ENCODE measurements at places on chromosomes 2 and 18.

GRCh38 chr18:23223641-23224040, 88.4 kb downstream of the CABLES1 start:
- DNase-seq: no peak

DNA sequence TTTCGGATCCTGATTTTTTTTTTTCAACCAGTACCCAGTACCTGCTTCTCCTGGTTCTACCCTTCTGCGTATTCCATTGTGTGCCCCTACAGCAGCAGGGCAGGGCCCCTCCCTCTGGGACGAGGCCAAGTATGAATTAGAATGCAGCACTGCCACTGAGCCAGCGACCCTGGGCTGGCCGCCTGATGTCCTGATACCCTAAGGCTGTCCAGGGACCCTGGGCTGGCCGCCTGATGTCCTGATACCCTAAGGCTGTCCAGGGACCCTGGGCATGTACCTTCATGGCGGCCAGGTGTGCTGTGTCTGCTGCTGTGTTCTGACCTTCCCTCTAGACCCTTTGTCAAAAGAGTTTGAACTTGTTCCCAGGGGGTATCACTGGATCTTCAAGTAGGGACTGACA, 42.9 kb downstream of the CABLES1 start:
- DNase-seq: no peak

DNA sequence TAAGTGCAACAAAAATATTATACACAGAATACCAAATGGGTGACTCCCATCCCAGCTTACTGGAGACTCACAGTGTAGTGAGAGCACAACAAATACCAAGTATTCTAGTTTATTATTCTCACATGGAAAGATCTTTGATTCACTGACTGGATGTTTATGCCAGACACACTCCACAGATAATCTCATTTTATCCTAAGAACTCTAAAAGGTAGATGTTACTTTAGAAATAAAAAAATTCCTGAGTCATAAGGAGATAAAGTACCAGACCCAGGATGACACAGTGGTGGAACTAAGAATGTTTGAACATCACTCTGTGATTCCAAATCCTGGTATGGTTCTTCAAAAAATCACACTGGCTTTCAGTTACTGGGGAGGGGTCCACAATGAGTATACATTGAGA, 136.2 kb downstream of the CDH2 start:
- DNase-seq: no peak

DNA sequence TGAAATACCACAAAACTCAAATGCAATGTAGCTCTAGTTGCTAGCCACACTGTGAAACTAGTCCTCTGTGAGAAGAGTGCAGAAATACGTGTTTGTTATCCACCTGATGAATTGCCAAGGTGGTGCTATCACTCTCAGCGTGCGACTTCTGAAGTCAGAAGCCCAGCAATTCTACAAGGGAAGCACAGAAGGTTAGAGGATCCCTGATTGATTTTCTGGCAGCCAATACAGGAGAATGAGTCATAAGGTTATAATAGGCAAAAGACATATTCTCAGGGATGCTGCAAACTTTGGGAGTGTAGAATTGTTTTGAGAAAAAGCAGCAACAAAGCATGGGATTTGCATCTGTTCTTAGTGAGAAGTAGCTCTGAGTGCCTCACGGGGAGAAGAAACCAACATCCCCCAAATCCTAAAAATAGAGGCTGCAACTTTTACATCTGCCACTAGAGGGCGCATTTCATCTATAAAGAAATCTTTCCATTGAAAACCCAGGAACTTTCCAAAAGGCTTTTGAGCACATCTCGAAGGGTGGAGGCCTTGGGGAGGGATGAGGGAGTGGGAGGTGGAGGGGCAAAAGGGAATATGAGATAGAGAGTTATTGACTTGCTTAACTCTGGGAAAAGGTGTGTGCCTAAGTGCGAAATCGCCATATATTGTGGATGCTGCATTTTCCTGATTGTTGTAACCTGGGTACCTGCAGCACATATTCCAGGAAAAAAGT, 78.0 kb downstream of the TMEM182 start:
- DNase-seq: peak; percentile 73

- DNase-seq: peak; percentile 22
Measured at GRCh38 chr2:219230059-219230540, 494 bp downstream of the ANKZF1 start.

- no peak for DNase-seq
Measured at GRCh38 chr18:35481960-35482366, 15.8 kb downstream of the INO80C start.

GRCh38 chr2:169291517-169291916, 70.8 kb downstream of the LRP2 start:
- no peak for DNase-seq

DNA sequence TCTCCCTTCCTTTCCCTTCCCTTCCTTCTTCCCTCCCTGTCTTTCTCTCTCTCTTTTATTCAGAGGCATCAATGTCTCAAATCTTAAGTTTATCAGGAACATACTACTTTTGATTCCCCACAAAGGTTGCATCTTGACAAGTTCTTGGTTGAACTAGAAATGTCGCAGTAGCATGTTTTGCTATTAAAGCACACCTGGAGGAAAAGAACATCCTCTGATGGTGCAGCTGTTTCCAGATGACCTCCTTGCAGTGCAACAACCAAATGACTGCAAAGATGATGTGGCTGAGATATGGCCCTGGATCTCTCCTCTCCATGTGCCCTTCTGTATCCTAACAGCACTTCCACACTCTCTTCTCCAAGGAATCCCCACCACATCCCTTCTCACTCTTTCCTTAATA, 127.2 kb downstream of the SLC8A1 start:
- DNase-seq: no peak

DNA sequence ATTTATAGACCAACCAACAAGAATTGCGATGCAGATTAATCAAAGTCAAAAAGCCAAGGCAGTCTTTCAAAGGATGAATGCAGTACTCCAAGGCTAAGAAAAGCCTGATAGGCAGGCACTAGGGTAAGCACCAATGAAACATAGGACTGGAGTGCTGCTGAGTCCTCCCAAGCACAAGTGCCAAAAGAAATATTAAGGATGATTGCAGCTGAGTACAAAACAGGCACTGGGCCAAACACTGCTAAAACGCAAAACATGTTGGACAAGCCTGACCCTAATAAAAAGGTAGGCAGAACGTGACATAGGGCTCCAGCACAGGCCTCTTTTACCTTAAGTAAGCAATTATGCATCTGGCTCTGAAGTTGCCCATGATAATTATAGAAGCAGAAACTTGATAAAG, 160.1 kb upstream of the LRP1B start:
- peak; percentile 10 for DNase-seq

DNA sequence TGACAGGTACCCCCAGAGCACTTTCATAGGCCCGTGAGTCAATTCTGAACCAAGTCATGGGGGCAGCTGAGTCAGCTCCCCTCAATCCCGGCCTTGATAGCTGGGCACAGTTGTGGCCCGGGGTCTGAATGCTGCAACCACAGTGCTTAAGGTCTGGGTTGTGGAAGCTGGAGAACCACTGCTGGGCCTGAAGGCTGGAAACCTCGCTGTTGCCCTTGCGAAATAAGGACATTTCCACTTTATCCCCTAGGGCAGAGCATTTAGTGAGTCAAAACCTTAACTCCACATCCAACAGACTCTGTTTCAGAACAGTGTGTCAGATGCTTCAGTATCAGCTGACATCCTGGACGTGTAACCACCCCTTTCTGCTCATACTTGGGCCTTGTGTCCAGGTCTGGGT, 58.6 kb downstream of the SP110 start:
- no peak for DNase-seq

- no peak for DNase-seq
Measured at GRCh38 chr18:58272779-58273435, 228.9 kb downstream of the NEDD4L start.

GRCh38 chr2:68467077-68467960, at the start of the genes APLF and FBXO48:
TSS of gene APLF (plus strand) at chr2:68467585. CDS start at chr2:68467732, 147 bp downstream.
TSS of gene FBXO48 (minus strand) at chr2:68467294. CDS start at chr2:68465145, 2,149 bp downstream.
- peak; percentile 99 for DNase-seq

DNA sequence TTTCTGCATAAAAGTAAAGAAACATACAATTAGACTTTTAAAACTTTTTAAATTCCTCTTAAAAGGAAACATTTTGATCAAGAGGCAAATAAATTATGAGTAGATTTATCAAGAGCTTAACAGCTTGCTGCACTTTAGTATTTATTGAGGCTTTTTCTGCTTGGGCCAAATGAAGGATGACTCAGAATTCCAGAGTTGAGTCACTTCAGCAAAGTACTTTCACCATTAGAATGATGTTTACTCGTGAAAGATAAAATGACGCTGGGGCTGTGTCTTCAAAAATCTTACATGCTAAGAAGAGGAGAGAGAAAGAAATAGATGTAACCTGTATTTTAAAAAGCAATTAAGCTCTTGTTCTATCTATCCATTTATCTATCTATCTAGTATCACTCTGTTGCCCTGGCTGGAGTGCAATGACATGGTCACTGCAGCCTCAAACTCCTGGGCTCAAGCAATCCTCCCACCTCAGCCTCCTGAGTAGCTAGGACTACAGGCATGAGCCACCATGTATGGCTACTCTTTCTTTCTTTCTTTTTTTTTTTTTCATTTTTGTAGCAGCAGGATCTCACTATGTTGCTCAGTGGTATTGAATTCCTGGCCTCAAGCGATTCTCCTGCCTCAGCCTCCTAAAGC, 75.3 kb upstream of the RIOK3 start:
- no peak for DNase-seq

DNA sequence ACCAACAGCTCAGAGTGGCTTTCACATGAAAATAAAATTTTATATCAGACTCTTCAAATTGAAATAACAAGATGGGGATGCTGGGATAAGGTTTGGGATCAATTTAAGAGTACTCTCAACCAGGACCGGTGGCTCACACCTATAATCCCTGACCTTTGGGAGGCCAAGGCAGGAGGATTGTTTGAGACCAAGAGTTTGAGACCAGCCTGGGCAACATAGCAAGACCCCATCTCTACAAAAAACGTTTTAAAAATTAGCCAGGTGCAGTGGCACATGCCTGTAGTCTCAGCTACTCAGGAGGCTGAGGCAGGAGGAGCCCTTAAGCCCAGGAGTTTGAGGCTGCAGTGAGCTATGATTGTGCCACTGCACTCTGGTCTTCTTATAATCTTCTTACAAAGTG, 2.6 kb downstream of the LMAN2L start:
- no peak for DNase-seq

DNA sequence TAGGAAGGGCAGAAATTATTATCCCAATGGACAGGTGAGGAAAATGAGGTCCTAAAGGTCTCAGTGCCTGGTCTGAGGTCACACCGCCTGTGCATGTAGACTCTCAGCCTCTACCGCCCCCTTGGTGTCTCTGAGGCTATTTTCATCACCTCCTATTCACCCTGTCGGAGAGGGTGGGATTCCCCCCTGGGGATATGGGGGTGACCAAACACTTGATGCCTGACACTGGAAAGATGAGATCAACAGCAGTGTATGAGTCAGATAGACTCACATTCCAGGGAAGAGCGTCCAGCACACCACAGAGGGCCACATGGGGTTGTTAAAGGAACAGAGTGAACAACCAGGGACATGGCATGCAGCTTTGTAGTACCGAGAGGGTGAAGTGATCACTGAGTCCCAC, 199.7 kb downstream of the SMAD2 start:
- no peak for DNase-seq

GRCh38 chr18:58349650-58350049, 279.2 kb downstream of the ALPK2 start:
- peak; percentile 31 for DNase-seq

- DNase-seq: peak; percentile 85
Measured at GRCh38 chr2:96960153-96960961, 26.0 kb downstream of the FAM178B start.

DNA sequence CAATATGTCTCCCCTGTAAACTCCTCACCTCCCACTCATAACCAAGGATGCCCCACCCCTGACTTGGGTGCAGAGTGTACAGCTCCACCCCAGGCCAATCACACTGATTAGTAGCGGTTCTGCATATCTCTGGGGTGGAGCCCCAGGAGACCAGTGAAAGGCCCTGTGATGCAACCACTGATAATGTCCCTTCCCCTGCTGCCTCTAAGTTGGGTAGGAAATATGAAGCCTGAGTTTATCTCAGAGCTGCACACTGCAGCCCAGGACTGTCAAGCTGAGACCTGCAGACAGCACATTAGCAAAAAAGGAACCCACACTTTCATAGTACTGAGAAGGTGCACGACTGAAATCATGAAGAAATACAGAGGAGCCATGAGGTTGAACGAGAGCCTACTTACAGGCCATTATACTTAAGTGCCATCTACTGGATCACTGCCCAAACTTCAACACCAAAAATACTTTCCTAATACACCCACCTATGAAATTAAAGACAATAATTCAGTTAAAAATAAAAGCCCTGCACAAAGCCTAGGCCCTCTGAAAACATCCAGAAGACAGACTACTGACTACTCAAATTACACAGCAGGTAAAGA, 455.4 kb upstream of the LRRTM4 start:
- no peak for DNase-seq

DNA sequence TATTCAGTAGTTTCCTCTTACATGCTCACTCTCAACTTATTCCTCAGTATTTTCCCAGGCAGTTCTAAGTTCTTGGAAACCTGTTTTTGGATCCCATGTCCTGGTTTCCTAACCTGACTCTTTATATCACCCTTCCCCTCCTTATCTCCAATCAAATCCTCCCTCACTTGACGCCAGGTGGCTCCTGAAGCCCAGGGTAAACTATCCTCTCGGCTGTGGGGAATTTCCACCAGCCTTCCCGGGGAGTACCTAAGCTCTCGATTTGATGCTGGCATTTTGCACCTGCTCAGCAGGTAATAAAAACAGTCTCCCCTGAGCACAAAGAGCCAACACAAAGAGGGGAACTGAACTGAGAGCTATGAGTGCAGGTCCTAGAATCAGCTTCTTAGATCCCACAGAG, 538.0 kb downstream of the SLC4A3 start:
- DNase-seq: peak; percentile 86

- no peak for DNase-seq
Measured at GRCh38 chr18:80239830-80240229, 7.5 kb downstream of the PARD6G start.

DNA sequence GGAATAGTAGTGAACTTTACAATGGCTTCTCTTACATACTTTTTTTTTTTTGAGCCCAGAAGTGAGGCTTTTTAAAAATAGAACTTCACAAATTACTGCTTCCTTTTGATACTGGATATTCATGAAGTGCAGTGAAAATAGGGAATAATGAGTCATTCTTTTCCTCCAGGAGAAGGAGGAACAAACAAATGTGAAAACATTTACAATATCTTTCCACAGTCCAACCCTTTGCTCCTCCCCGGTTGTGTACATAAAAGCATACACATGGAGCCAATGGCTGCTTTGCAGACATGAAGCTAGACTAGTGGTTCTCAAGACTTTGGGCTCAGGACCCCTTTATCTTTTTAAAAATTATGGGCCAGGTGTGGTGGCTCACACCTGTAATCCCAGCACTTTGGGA, 266.9 kb downstream of the GBX2 start:
- no peak for DNase-seq

DNA sequence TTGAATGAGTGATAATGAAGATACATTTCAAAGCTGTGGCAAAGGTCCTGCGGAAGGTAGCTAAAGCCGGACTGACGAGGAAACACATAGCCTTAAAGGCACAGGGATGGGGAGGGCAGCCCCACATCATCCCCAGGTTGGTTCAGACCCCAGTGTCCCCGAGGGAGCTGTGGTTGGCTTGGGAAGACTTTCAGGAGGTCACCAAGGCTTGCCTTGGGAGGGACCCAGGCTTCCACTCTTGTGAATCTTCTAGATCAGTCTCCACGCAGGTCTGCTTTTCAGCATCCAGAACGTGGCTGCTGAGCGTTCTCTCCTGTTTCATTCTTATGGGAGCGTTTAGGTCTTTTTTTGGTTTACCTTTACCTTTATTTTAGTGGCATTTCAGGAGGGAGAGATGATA, 16.8 kb downstream of the KIF1A start:
- no peak for DNase-seq

- DNase-seq: peak; percentile 38
Measured at GRCh38 chr2:152518641-152519580, 183.9 kb downstream of the FMNL2 start.

- peak; percentile 70 for DNase-seq
Measured at GRCh38 chr18:70454704-70455322, 166.0 kb downstream of the SOCS6 start.
